Right atrium auricular region (tissue), 2 donors: ENCODE measurements at places on chromosomes 12 and 14.

- H3K27me3 ChIP-seq = no peaks in the 10 kb centered on the region
- no peaks in the 10 kb centered on the region for H3K4me1 ChIP-seq
- no peak for DNase-seq
- no peak overlapping the region for H3K27ac ChIP-seq
- no peak overlapping the region for H3K4me3 ChIP-seq
These were observed 2.1 kb downstream of the OR6C70 start for GRCh38 chr12:55467836-55468235.

GRCh38 chr12:22686193-22686592 lies 61.2 kb downstream of the ETNK1 start:
- H3K27ac ChIP-seq = no peak overlapping the region
- no peak overlapping the region for H3K4me3 ChIP-seq
- H3K36me3 ChIP-seq = no peaks in the 10 kb centered on the region
- no peak for DNase-seq
- no peaks in the 10 kb centered on the region for H3K4me1 ChIP-seq

DNA sequence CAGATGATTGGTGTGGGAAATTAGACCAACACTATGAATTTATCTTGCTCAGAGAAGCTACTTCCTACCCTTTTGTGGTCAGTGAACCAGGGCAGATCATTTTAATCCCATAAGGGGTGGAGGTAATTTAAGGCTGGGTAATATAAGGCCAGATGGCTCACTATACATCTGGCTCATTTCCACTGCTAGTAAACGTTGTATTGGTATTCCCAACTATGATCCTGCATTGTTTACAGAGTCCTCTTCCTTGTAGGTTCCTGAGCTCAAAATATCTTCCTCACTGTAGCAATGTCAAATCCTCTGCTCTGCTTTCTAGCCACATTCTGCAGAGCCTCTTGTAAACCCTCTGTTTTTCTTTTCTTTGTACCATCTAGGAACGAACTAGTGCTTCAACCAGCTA lies 93.0 kb upstream of the MGAT4C start:
- H3K27ac ChIP-seq = no peak overlapping the region
- H3K27me3 ChIP-seq = no peaks in the 10 kb centered on the region
- no peak overlapping the region for H3K4me3 ChIP-seq
- H3K4me1 ChIP-seq = no peaks in the 10 kb centered on the region
- DNase-seq = no peak
- no peaks in the 10 kb centered on the region for H3K36me3 ChIP-seq

- H3K4me3 ChIP-seq = no peak overlapping the region
- no peaks in the 10 kb centered on the region for H3K36me3 ChIP-seq
- DNase-seq = no peak
- H3K27me3 ChIP-seq = no peaks in the 10 kb centered on the region
- no peak overlapping the region for H3K27ac ChIP-seq
- H3K4me1 ChIP-seq = no peaks in the 10 kb centered on the region
These were observed 597.7 kb downstream of the DIO2 start for GRCh38 chr14:79613625-79614024.

DNA sequence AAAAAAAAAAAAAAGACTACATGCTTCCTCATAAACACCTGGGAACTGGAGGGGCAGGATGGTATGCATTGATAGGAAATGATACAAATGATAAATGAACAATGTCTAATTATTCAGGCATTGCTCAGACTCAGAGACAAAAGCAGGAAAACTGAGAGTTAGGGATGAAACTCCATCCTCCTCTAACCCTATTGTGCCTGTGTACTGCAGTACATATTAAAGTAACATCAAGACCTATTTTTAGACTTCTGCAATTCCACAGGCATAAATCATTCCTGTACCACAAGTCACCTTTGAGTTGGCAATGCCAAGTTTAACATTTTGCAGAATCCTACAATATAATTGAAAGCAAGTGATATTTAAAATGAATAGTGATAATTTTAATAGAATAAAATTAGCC lies 156.5 kb upstream of the USP15 start:
- no peak overlapping the region for H3K4me3 ChIP-seq
- H3K4me1 ChIP-seq = no peaks in the 10 kb centered on the region

DNA sequence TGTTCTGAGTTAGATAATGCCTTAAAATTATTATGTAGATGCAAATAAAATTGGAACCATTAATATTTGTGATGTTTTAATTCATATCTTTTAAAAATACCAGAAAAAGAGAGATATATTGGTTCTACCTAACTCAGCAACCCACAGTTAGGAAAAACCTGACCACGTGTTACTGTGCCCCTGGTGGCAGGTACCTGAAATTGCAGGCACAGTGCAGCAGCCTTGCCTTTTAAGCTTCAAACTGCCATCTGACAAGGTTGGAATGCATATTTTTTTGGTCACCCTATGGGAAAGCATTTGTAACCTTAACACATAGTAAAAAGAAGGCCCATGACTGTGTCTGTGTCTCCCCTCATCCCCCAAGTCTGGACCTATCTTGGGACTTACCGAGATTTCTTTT lies 109.4 kb upstream of the NOS1 start:
- H3K4me1 ChIP-seq = no peaks in the 10 kb centered on the region
- no peaks in the 10 kb centered on the region for H3K36me3 ChIP-seq
- DNase-seq = no peak
- no peaks in the 10 kb centered on the region for H3K27me3 ChIP-seq

GRCh38 chr12:111099186-111099585 lies 178.8 kb upstream of the MYL2 start:
- H3K36me3 ChIP-seq = no peaks in the 10 kb centered on the region
- no peaks in the 10 kb centered on the region for H3K27me3 ChIP-seq
- DNase-seq = no peak
- no peaks in the 10 kb centered on the region for H3K4me1 ChIP-seq
- no peak overlapping the region for H3K4me3 ChIP-seq

DNA sequence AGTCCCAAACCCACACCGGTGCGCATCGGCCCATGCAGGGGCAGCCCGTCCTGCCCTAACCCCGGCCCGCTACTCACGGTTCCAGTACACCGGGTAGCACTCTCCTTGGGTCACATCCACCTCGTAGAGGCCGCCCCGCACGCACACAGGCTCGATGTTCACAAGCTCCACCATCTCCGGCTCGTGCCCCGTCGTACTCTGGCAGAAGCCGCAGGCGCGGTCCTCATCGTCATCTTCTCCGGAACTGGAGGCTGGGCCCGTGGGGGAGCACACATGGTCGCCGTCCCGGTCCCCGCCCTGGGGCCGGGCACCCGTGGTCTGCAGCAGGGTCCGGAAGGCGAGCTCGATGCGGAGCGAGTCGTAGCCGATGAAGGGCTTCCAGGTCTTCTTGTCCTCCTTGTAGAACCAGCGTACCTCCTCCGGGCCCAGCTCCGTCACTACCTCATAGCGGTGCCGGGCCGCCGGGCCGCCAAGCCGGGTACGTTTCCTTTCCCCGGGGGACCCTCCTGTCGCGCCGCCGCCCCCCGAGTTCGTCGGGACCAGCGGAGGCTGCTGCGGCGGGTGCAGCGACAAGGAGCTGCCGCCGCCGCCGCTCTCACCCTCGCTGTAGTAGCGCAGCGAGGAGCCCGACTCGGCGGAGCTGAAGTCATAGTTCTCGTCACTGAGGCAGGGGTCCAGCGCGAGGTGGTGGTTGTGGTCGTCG lies 788 bp downstream of the DDHD1 start:
- peak; percentile 75 for DNase-seq
- no peaks in the 10 kb centered on the region for H3K27me3 ChIP-seq
- no peaks in the 10 kb centered on the region for H3K36me3 ChIP-seq

DNA sequence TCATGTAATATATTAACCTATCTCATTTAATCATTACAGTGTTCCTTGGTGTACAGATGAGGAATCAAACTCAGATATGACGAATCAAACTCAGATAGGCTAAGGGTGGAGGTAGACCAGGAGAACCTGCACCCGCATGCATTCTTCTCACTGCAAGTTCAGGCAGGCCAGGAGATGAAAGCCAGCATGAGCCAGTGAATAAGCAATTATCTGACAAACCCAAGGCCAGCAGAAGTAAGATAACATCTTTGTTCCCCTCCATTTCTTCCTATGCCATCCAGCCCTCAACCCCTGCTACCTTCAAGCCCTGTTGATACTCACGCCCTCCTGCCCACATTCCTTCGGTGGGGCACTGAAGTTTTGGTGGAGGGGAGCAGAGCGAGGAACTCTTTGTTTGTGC lies 152.2 kb downstream of the ETV6 start:
- H3K4me1 ChIP-seq = no peaks in the 10 kb centered on the region
- H3K4me3 ChIP-seq = no peak overlapping the region
- H3K36me3 ChIP-seq = no peaks in the 10 kb centered on the region
- no peak overlapping the region for H3K27ac ChIP-seq

GRCh38 chr14:32697704-32698103 lies 241.0 kb upstream of the NPAS3 start:
- DNase-seq = no peak
- H3K4me3 ChIP-seq = no peak overlapping the region
- no peaks in the 10 kb centered on the region for H3K36me3 ChIP-seq

DNA sequence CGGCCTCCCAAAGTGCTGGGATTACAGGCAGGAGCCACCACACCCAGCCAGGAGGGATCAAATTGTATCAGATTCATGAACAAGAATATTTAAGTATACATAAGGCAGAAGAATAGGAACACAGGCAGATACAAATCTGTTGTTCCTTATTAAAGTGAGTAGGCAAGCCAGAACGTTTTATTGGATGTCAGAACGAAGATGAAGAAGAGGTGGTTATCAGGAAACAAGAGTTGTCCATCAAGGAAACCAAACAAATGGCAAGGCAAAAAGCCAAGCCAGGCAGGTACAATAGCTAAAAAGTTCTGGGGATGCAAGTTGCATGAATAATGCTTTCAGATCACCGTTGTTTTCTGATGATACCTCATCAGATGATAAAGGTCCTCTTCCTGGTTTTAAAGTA lies 31.1 kb upstream of the BAZ1A start:
- no peak overlapping the region for H3K4me3 ChIP-seq
- DNase-seq = no peak
- H3K27me3 ChIP-seq = no peaks in the 10 kb centered on the region
- H3K36me3 ChIP-seq = no peaks in the 10 kb centered on the region
- no peak overlapping the region for H3K27ac ChIP-seq
- no peaks in the 10 kb centered on the region for H3K4me1 ChIP-seq

- DNase-seq = no peak
- H3K4me1 ChIP-seq = no peaks in the 10 kb centered on the region
- H3K27me3 ChIP-seq = no peaks in the 10 kb centered on the region
- peak overlapping the region; percentile 80 for H3K27ac ChIP-seq
- H3K36me3 ChIP-seq = no peaks in the 10 kb centered on the region
These were observed 102.9 kb downstream of the DYRK2 start for GRCh38 chr12:67751381-67751928.

DNA sequence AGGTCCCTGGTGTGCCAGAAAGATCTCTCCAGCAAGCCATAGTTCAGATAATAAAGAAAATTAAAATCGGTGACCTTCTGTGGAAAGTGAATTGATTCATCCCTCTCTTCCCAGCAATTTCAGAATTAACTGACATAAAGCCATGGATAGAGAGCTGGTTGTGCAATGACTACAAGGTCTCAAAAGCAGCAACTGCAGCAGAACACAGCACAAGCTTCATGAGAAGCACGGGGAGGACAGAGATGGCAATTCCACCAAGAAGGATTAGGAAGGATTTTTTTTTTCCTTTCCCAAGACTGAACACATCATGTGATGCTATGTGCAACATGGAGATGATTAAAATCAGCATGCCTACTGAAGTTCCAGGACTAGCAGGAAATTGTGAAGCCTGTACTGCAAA lies 154.9 kb upstream of the PLEKHG7 start:
- no peak overlapping the region for H3K4me3 ChIP-seq
- no peak overlapping the region for H3K27ac ChIP-seq
- no peaks in the 10 kb centered on the region for H3K27me3 ChIP-seq
- DNase-seq = no peak
- H3K4me1 ChIP-seq = no peaks in the 10 kb centered on the region

DNA sequence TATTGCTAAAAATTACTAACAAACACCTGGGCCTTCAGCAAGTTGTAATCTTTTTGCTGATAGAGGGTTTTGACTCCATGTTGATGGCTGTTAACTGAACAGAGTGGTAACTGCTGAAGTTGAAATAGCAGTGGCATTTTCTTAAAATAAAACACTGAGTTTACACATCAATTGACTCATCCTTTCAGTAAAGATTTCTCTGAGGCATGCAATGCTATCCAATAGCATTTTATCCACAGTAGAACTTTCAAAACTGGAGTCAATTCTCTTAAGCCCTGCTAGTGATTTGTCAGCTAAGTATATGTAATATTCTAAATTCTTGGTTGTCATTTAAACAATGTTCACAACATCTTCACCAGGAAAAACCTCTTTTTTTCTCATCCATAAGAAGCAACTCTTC lies 59.5 kb downstream of the CMAS start:
- H3K4me3 ChIP-seq = no peak overlapping the region
- no peaks in the 10 kb centered on the region for H3K4me1 ChIP-seq
- no peaks in the 10 kb centered on the region for H3K36me3 ChIP-seq
- H3K27ac ChIP-seq = no peak overlapping the region
- DNase-seq = no peak

GRCh38 chr14:69985463-69985862 lies 106.2 kb downstream of the SMOC1 start:
- DNase-seq = no peak
- no peaks in the 10 kb centered on the region for H3K36me3 ChIP-seq
- H3K27ac ChIP-seq = no peak overlapping the region

- no peaks in the 10 kb centered on the region for H3K4me1 ChIP-seq
- H3K27ac ChIP-seq = peak overlapping the region; percentile 50
- DNase-seq = no peak
- H3K4me3 ChIP-seq = no peak overlapping the region
- H3K27me3 ChIP-seq = no peaks in the 10 kb centered on the region
These were observed 15.3 kb downstream of the VPS37B start for GRCh38 chr12:122880668-122881067.

GRCh38 chr12:116916714-116917114 lies 6.0 kb downstream of the FBXW8 start:
- no peak overlapping the region for H3K4me3 ChIP-seq
- DNase-seq = no peak
- no peak overlapping the region for H3K27ac ChIP-seq
- no peaks in the 10 kb centered on the region for H3K27me3 ChIP-seq
- H3K4me1 ChIP-seq = no peaks in the 10 kb centered on the region

- no peak for DNase-seq
- H3K36me3 ChIP-seq = no peaks in the 10 kb centered on the region
- H3K4me3 ChIP-seq = no peak overlapping the region
- H3K27me3 ChIP-seq = no peaks in the 10 kb centered on the region
These were observed 537.0 kb downstream of the SLC6A15 start for GRCh38 chr12:84375449-84376170.

DNA sequence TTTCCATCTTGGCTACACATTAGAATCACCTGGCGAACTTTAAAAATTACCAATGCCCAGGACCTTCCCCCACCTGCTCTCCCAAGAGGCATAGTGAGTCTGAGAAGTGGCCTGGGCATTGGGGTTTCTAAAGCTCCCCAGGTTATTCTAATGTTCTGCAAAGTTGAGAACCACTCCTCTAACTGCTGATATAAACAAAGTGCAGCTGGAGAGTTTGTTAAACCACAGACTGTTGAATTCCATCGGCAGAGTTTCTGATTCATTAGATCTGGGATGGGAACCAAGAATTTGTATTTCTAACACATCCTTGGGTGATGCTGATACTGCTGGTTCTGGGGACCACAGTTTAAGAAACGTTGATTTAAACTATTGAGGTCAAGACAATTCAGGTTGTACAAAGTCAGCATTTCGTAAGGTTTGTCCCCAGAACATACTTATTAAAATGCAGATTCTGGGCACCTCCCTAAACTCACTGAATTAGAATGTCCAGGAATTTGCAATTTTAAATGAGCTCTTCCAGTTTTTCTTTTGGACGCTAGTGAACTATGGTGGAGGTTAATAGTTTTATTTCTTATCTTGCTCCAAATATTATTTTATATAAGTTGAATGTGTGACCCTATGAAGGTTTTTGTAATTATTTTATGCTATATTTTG lies 309.1 kb downstream of the NRXN3 start:
- no peaks in the 10 kb centered on the region for H3K36me3 ChIP-seq
- H3K27ac ChIP-seq = no peak overlapping the region
- no peak overlapping the region for H3K4me3 ChIP-seq
- no peaks in the 10 kb centered on the region for H3K27me3 ChIP-seq
